Effector CD8-positive, alpha-beta T cell (primary cell): ENCODE measurements at places on chromosomes 5 and 9.

- peak; percentile 5 for DNase-seq
Observed at GRCh38 chr5:137735555-137736284, at the start of gene KLHL3. Gene KLHL3 (minus strand): TSS chr5:137736089. CDS start chr5:137735646, 443 bp downstream.

- no peak for DNase-seq
Observed at GRCh38 chr5:167713896-167714295, 577.5 kb upstream of the WWC1 start.

DNA sequence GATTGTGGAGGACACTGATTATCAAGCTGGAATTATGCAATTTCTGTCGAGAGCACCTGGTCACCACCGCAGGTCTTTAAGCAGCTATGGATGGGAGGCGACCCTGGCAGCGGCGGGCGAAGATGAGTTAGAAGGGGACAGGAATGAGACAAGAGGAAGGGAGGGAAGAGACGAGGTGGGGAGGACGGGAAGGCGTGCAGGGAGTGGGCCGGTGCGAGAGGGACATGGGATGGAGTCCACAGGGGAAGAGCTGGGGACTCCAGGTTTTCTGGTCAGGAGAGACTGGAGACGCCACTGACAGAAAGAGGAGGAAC, 192.3 kb downstream of the MELK start:
- DNase-seq = no peak

- no peak for DNase-seq
Observed at GRCh38 chr5:160802592-160802991, 49.4 kb downstream of the ATP10B start.

DNA sequence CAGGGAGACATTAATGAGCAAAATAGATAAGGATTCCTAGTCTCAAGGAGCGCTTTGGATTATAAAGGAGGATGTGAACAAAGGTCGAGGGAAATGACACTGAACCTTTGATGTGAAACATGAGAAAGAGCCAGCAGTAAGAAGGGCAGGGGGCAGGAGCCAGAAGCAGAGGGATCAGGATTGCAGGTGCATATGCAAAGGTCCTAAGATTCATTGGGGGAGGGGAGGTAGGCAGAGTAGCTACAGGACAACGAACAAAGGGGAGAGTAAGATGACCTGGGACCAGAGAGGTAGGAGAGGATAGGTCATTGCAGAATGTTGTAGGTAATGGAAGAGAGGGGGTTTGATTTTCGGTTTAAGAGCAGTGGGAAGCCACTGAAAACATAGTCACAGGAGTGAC, 129.2 kb upstream of the TRPM3 start:
- DNase-seq = no peak

- no peak for DNase-seq
Observed at GRCh38 chr5:171693412-171693811, 92.2 kb upstream of the SMIM23 start.

- no peak for DNase-seq
Observed at GRCh38 chr9:87007711-87008366, 60.5 kb upstream of the GAS1 start.

- no peak for DNase-seq
Observed at GRCh38 chr5:100693481-100693880, 158.3 kb downstream of the FAM174A start.

DNA sequence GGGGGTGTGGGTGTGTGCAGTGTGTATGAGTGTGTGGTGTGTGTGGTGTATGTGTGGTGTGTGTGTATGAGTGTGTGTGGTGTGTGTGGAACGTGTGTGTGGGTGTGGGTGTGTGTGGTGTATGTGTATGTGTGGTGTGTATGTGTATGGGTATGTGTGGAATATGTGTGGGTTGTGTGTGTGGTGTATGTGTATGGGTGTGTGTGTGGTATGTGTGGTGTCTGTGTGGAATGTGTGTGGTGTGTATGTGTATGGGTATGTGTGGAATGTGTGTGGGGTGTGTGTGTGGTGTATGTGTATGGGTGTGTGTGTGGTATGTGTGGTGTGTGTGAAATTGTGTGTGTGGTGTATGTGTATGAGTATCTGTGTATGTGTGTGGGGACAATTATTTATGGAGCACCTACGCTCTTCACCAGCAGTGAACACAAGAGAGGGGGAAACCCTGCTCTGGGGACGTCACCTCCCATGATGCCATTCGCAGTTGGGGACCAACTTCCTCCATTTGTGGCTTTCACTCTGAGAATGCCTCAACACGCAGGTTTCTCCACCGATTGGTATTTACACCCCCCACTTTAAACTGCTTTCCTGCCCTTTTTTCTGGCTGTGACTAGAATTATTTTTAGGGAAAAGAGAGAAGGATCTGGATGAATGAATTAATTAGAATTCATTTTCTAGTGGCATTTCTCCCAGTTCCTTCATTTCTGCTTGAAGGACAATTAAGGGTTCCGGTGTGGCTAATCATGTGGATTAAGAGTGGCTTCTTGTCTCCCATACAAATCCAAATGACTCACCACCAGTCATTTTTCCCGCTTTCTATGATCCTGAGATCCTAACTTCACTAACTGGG, 238.1 kb downstream of the ROR2 start:
- DNase-seq = peak; percentile 5

GRCh38 chr5:53469946-53470687, 10.3 kb upstream of the FST start:
- DNase-seq = no peak
